Thyroid gland (tissue), 4 donors: ENCODE measurements at places on chromosomes 6 and 20. TPM values are rescaled to one million over a fixed set of nuclear protein-coding genes. Genes with fewer than 3 reads are reported as not detected.

DNA sequence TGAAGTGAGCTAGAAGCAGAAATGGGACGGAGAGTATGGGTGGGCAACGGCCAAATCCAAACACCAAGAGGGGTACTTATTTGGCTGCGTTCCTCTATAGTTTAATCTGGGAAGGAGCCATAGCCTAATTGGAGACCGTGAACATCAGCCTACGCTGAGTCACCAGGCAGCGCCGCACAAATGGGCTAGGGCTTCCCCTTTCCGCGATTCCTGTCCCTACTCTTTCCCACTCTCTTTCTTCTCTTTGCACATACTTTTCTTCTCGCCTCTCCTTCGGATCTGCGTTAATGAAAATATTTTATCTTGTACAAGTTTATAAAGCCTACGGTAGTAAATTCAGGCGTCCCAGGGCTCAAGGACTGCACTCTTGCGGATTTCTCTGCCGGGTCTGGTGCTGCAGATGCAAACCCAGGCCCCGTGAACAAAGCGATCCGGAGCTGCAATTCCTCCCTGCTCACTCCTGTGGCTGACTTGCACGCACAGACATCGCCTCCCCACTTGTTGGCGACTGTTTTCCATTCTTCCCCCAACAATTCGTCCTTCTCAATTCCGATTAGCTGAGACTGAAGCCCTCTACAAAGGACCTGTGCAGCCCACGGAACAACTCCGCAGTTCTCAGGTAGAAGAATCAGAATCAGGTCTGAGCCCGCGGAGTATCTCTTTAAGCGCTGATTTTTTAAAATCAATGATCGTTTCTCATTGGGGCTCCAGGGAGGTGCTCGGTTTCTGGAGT, 4.2 kb upstream of the TBX18 start:
- no peak for DNase-seq

GRCh38 chr20:46545077-46545826, 5.2 kb downstream of the OCSTAMP start:
- no peak for DNase-seq

- peak; percentile 66 for DNase-seq
Measured at GRCh38 chr20:47315339-47316056, 41.0 kb downstream of the ZMYND8 start.

DNA sequence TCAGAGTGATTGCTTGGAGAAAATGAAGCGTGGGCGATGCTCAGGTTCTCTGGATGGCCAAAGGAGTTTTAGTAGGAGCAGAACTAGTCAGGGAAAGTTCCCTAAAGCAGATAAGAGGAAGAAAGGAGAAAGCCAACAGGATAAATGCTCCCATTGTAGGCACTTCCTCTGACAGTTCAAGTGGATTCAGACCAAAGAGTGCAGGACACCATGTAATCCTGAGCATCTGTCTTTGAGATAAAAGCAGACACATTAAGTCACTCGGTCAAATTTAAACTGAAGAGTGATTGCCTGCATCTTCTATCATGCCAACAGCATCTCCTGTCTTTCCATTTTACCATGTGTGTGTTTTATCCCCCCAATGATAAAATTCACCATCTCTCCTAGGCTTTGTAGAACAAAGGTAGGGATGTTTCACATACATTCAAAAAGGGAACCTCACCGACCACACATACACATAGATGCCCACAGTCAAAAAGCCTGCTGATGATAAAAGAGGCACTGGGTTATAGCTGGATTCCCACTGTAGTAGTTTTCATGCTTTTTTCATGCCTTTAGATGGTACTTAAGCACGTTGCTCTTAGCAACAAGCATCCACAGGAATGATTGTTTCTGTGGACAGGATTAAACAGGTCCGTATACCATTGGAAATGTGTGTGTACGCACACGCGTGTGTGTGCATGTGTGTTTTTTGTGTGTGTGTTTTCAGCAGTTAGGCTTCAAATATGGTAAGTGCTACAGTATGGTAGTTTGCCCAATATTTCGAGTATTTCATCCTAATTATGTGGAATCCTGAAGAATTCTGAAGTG, 7.0 kb downstream of the GRIK2 start:
- no peak for DNase-seq

DNA sequence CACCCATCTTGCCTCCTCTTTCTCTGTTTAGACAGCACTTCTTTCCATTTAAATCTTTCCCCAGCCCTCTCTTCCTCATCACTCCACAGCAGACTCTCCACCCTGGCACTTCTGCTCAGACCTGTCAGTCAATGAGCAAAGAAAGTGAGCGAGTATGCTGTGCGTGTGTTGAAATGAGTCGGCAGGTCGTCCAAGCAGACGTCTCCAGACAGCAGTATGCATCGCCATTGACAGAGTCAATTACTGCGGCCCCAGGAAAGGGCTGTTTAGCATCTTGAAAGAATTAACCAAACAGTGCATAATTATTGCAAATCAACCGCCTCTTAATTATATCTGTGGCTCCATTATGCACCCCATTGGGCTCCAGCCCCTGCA, 54.8 kb upstream of the KCNG1 start:
- DNase-seq = no peak

DNA sequence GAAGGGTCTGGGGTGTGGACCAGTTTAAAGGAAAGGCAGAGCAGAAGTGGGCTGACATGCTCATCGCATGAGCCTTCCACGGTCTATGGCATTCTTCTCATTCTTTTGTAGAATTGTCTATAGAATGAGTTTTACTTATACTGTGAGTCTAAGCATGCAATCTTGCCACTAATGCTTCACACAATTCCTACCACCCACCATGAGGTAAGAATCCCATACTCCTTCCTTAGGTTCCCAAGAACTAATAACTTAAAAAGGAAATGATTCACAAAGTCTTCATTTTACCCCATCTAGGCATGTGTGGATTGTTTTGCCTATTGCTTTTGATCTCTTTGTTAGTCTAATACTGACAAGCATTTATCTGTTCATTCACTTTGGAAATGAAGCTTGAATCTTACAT, 195.2 kb downstream of the LY86 start:
- no peak for DNase-seq

DNA sequence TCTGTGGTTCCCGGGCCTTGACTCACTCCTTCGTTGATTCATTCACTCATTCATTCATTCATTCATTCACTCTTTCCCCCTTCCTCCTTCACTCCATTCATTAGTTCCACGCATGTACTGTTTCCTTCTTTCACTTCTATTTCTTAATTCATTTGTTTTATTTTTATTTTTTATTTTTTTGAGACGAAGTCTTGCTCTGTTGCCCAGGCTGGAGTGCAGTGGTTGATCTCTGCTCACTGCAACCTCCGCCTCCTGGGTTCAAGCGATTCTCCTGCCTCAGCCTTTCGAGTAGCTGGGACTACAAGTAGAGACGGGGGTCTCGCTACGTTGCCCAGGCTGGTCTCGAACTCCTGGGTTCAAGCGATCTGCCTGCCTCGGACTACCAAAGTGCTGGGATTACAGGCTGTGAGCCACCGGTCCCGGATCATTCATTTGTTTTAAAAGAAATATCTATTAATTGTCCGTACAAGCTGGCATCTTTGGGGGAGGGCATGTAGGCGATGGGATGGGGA, 427 bp upstream of the NFKBIE start:
- no peak for DNase-seq

- no peak for DNase-seq
Measured at GRCh38 chr20:10848810-10849370, 175.1 kb upstream of the JAG1 start.

- DNase-seq = no peak
Measured at GRCh38 chr6:83597051-83597450, 84.7 kb downstream of the PRSS35 start.

- no peak for DNase-seq
Measured at GRCh38 chr6:81605526-81605925, 147.0 kb downstream of the TENT5A start.

DNA sequence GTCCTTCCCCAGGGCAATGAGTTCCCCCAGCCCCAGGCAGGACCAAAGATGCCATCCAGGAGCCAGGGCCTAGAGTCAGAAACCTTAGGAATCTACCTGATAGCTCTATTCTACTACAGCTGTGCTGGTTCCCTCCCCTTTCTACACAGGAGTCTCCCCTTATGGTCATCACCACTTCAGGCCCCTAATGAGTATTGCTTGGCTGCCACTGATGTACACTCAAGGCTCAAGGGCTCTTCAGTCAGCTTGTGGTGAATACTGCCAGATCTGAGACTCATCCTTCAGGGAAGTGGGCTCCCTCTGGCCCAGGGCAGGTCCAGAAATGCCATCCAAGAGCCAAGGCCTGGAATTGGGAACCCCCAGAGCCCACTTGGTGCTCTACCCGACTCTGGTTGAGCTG, 248.6 kb downstream of the ALDH8A1 start:
- peak; percentile 40 for DNase-seq

- no peak for DNase-seq
Measured at GRCh38 chr6:42938987-42939809, 9.9 kb downstream of the CNPY3 start.

- DNase-seq = no peak
Measured at GRCh38 chr6:148529010-148529409, 186.4 kb downstream of the SASH1 start.

DNA sequence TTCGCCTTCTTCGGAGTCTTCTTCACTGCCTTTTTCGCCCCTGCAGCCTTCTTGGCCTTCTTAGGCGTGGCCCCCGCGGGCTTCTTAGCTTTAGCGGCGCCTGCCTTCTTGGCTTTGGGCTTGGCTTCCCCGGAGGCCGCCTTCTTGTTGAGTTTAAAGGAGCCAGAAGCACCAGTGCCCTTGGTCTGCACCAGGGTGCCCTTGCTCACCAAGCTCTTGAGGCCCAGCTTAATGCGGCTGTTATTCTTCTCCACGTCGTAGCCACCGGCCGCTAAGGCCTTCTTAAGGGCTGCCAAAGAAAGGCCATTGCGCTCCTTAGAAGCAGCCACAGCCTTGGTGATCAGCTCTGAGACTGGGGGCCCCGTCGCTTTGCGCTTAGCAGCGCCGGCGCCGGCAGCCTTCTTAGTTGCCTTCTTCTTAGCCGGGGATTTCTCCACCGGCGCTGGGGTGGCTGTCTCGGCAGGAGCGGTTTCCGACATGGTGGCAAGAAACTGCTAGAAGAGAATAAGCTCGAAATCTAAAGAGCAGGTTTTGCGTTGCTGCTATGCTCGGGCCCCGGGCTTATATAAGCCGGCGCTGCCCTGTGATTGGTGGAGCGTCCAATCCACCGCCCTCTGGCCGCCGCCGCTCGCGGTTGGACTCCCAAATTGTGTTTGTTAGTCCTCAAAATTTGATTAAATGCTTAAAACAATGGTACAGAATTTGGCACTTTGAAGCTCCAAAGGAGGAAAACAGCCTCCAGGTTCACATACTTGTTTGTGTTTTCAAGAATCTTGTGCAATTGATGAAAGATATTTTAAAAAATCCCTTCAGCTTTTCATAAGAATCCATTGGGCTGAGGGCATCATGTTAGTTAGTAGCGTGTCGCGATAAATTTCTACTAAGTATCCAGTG, 44.9 kb downstream of the OR2B2 start:
- peak; percentile 60 for DNase-seq

DNA sequence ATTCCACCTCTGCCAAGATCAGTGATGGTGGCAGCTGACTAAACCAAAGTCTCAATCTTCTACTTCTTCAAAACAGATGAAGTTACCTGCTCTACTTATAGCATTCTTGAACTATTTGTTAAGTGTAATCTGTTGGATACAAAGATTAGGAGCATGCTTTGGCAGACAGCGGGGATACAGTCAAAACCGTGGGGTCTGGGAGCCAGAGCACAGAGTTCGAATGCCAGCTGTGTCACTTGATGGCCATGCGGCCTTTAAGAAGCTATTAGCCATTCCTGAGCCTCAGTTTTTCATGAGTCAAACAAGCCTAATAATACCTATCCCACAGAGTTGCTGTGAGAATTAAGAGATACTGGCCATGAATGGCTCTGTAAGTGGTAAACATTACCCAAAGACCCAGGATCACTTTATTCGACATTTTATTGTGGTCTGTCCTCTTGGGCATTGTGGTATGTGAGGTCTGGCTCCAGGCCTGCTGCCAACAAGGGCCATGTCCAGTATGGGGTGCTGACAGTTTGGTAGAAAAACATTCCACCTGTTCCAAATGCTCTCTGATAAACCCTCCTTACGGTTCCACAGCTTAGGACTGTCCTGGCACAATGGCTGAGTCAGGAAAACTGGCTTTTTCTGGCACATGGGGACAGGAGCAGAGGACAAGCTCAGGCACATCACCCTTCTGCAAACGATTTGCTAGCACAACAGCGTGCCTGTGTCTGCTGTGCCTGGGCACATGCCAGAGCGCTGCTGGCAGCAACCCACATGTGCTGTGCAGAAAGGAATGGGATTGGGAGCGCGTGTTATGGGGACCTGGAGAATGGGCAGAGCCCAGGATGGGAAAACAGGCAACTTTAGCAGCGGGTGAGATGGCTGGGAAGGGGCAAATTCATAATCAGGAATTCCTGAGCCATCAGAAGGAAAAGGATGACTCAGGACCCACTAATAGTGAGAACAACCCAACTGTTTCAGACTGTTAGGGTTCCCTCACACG, 15.7 kb upstream of the FAM83C start:
- DNase-seq = peak; percentile 91

GRCh38 chr20:11777387-11778205, 140.1 kb upstream of the BTBD3 start:
- no peak for DNase-seq

DNA sequence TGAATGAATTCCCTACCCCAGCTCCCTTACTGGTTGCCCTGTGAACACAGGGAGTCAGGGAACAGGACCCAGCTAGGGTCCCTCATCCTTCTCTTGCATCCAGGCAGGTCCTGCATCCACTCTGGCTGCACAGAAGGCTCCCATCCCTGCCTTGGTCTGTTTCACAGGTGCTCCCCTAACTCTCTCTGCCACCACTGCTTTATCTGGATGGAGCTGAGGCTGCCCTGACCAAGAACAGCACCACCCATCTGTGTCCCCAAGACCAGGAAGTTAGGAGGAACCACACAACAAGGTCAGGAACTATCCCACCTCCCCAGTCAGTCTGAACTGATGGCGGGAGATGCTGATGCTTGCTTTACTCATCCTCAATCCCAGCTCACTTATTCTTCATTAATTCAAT, 16.2 kb upstream of the HLA-G start:
- DNase-seq = no peak

DNA sequence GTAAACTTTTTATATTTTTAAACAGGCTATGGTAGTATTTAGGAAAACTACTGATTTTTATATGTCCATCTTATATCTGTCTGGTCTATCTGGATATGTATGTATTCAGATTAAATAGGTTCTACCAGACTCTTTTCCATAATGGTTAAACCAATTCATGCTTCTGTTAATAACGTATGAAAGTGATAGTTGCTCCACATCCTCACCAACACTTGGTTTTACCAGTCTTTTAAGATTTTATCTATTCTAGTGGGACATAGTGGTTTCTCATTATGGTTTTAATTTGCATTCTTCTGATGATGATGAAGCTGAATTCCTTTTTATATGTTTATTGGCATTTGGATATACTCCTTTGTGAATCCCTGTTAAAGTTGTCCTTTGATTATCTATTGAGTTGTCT, 56.1 kb downstream of the UBR2 start:
- no peak for DNase-seq

DNA sequence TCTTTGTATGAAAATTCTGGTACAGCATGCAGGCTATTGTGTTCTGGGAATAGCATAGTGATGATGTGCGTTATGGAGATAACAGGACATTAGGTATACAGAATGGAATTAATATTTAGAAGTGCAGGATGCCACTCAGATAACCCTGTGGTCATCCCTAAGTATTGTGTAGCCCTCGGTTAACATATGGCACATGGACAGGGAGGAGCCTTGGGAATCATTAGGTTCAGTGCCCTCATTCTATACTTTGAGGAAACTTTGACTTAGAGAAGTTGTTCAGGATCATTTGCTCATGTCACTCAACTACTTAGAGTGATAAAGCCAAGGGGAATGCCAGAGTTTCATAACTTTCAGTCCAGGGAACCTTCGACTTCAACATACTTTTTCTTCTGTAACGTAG, 185.9 kb downstream of the UST start:
- DNase-seq = no peak

COL9A3 gene
- 93.9 TPM for total RNA-seq

PLA2G7 gene
- 12.5 TPM for total RNA-seq

NHSL1 gene
- 12.0 TPM for total RNA-seq

BCAS1 gene
- not detected for total RNA-seq

SAMD3 gene
- total RNA-seq = 0.17 TPM
